ENCODE measurements at places on chromosomes 1 and 21. TPM values are rescaled to one million over a fixed set of nuclear protein-coding genes. Genes with fewer than 3 reads are reported as not detected.

CNR2 gene
- total RNA-seq = 0.05 TPM

GJA5 gene
- total RNA-seq = not detected

DNA sequence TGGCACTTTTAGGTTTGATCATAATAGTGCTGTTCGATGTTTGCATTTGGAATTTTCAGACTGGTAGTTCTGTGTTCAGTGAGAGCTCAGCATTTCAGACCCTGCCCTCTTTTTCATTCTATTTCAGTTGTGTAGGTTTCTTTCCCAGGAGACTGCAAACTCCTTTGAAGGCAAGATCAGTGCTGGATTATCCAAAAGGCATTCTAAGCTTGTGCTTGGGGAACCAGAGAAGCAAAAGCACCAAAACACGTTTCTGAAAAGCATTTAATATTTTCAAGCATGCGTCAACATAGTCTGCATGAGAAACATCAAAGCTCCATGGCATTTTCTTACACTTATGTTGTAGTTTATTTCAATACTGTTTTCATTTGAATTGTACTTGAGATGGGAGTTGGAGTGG, 292.1 kb downstream of the SDCCAG8 start:
- DNase-seq = no peak

GRCh38 chr1:181064011-181064623, 24.4 kb upstream of the IER5 start:
- no peak for DNase-seq

GRCh38 chr1:150420560-150421265, 56.8 kb downstream of the RPRD2 start:
- DNase-seq = no peak

GRCh38 chr1:57696043-57696442, 272.2 kb upstream of the DAB1 start:
- no peak for DNase-seq

- DNase-seq = no peak
Observed at GRCh38 chr1:169024800-169025271, 81.7 kb upstream of the ATP1B1 start.

- no peak for DNase-seq
Observed at GRCh38 chr1:85496941-85497582, 32.1 kb upstream of the DDAH1 start.

- DNase-seq = no peak
Observed at GRCh38 chr1:65431111-65431705, 10.7 kb downstream of the LEPR start.
